ENCODE measurements at places on chromosomes 2 and 18.

DNA sequence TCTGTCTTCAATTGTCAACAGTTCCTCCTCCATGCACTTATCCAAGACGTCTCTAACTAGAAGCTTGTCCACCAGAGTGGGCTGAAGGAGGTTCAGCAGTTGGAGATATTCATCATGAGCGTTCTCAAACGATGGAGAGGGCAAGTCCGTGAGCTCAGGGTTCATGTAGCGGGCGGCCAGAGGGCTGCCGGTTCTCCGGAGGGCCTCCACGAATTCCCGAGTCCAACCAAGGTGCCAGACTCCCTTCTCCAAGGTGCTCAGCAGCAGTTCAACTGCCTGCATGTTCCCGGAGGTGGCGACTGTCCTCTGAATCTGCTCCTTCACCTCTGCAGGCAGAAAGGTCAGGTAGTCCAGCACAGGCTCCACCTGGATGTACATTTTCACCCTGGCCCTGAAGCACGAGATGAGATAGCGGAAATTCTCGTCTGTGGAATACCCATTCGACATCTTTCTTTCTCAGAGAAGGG lies 590 bp downstream of the IFIH1 start:
- DNase-seq = peak; percentile 86

DNA sequence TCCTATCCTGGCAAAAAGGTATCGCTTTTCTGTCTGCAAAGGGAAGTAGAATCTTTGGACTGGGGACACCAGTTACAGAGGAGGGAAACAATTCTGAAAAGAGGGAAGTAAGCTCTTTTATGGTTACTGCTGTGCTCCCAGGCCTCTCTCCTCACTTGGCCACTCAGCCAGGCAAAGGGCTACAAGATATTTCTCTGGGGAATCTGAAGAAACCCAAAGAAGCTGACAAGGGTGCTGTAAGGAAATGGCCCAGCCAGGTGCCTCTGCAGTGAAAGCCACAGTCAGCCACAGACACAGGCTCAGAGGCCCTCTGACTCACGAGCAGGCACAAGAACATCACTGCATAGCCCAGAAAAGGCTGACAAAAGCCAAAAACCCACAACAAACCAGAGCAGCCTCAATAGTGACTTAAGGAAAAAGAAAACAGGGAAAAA lies 5.8 kb downstream of the HDLBP start:
- DNase-seq = no peak

- DNase-seq = no peak
Observed at GRCh38 chr2:169361706-169362117, 622 bp downstream of the LRP2 start.

GRCh38 chr2:69721022-69721421 lies 20.9 kb upstream of the ANXA4 start:
- no peak for DNase-seq

DNA sequence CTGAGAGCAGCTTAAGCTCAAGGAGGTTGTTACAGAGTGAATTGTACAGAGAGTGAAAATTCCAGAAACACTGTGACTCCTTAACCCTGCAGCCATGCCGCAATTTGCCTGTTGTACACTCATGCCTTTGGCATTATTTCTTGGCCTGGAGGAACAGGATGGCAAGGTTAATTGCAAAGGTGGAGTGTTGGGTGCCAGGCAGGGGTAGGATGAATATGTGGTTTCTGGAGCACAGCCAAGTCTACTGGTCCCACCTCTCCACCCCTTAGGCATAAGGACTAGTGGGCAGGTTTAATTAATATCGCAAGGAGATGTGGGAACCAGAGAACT lies 250.2 kb downstream of the LRRTM1 start:
- no peak for DNase-seq

- no peak for DNase-seq
Observed at GRCh38 chr18:40259115-40259835, 1695.8 kb upstream of the PIK3C3 start.

GRCh38 chr18:28015671-28016070 lies 161.3 kb downstream of the CDH2 start:
- DNase-seq = no peak

DNA sequence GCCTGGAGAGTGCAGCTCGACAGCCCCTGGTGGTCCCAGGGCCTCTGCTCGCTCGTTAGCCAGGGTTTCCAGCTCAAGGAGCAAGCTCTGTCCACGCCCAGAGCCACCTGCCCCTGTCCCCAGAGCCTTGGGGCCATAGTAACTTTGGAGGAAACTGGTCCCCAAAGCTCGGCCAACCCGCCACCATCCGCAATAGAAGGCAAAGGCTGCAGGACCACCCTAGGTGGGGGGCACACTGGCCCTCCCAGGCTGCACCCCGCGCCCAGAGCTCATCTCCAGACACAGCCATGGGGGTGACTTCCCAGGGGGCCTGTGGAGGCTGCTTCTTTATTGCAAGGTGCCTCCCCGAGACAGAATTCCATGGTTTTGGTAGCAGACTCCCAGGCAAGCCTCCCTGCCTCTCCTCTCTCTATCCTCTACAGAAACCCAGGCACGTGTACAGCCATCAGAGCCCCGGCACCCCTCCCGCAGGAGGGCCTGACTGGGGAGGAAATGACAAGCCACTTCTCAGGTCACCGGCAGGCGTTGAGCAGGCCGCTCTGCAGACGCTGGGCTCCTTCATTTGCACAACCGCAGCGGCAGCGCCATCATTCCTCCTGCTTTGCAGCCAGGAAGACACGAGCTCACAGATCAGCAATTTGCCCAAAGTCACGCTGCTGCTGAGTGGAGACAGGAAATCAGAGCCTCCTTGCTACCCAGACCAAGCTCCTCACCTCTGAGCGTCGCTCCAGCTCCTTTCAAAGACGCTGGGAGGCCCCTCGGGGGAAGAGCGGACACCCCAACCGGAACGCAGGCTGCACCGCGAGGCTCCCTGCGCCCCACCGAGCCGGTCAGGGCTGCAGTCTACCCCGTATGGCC lies 80.2 kb downstream of the NDUFA10 start:
- DNase-seq = peak; percentile 84

DNA sequence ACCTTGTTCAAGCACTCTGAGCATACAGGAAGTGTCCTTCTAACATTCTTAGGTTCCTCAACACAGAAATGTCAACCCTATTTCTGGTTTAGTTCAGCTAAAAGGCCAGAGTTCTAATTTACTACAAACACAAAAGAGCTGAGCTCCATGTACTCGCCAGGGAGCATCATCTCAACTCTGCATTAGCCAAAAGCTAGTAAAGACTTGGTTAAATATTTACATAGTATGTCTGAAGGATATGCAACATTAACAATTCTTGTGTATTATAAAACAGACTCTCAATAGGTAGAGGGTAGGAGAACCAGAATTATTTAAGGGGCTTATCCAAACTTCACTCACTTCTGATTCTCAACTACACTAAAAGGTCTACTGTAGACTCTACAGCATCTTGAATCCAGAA lies 154.6 kb downstream of the THADA start:
- no peak for DNase-seq

- DNase-seq = no peak
Observed at GRCh38 chr2:230891064-230891463, 26.3 kb downstream of the ITM2C start.

- no peak for DNase-seq
Observed at GRCh38 chr18:45527891-45528290, 87.4 kb upstream of the SLC14A2 start.

GRCh38 chr2:75517547-75518230 lies 43.0 kb downstream of the EVA1A start:
- no peak for DNase-seq

DNA sequence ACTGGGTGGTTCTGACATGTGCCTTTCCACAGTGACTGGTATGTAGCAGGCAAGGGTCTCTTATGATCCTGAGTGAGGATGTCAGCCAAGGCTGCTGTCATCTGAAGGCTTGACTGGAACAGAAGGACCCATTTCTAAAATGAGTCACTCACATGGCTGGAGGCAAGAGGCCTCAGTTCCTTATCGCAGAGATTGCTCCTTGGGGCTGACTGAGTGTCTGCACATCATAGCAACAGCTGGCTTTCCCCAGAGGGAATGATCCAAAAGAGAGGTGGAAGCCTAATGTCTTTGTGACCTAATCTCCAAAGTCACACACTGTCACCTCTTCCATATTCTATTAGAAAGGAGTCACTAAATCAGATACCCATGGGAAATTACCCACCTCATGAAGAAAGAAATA lies 114.0 kb downstream of the NEDD4L start:
- no peak for DNase-seq

- DNase-seq = peak; percentile 93
Observed at GRCh38 chr2:96353032-96353561, 17.5 kb downstream of the NCAPH start.

GRCh38 chr2:12430407-12431133 lies 286.2 kb upstream of the TRIB2 start:
- no peak for DNase-seq

DNA sequence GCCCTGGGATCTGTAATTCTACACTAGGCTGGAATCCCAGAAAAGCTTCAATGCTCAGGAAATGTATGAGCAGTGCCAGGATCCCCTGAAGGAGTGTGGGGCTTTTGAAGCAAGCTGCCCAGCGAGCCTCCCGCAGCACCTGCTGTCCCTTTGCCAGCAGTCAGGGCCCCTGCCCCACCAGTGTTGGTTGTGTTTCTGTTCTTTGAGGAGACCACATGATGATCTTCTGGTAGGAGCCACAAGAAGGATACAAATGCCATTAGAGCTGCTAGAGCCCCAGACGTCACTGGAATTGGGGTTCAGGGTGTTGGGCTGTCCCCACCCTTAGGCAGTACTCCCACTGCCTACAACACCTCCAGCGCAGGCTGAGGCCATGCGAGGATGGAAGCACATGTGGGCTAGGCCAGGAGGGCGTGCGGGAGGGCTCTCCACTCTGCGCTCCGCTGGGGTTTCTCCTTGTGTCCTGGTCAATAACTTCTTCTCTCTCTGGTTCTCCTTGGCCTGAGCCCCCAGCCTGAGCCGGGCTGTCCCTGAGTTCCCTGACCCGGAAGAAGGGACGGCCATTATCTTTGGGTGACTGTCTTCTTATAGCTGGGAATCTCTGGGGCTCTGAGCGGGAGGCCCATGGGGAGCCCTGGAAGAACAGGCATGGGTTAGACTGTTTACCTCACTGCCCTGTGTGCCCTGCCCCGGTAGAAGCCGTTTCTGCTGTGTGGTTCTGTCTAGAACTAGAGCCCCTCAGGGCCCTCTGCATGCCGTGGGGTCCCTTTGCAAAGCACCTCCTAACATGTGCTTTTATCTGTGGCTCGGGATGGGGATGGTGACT lies 73.9 kb downstream of the LRRFIP1 start:
- peak; percentile 84 for DNase-seq

- no peak for DNase-seq
Observed at GRCh38 chr18:61546590-61546989, 213.4 kb downstream of the CDH20 start.

DNA sequence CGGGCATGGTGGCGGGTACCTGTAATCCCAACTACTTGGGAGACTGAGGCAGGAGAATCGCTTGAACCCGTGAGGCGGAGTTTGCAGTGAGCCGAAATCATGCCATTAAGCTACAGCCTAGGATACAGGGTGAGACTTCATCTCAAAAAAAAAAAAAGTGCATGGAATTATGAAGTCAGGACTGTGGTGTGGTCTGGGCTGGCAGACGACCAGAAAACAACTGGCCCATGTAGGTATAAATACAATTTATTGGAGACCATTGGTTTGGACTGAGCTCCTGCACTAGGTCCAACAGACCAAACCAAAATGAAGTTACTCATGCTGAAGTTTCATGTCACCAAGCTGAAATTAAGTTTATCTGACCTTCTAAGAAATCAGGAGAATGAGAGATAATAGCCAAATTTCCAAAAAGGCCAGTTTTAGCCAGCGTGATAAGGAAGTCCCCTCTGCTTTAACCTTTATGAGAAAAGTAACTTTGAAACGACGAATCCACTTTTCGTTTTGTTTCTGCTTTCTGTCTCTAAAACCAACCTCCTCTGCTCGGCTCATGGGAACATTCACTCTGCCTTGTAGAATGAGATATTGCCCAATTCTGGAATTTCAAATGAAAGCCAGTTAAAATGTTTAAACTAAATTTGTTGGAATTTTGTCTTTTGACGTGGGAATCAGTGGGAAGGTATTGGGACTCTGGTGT lies 17.7 kb upstream of the RAB10 start:
- DNase-seq = no peak

DNA sequence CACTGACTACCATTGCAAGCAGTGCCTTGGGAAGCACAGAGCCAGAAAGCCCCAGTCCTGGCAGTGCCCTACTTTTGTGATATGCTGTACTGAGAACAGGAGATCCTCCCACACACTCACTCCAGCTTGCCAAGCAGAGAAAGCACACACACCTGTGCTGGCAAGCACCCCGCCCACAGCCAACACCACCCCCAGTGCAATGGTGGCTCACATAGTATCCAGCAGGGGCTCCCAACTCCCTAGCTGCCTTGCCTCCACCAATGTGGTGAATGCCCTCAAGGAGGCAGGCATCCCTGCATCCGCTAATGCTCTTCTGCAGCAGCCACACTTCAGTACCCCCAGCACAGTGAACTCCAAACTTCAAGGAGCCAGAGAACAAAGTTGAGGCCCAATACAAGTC lies 1655.8 kb downstream of the SUCLG1 start:
- DNase-seq = no peak

GRCh38 chr18:44502221-44502620 lies 178.5 kb upstream of the SETBP1 start:
- no peak for DNase-seq

DNA sequence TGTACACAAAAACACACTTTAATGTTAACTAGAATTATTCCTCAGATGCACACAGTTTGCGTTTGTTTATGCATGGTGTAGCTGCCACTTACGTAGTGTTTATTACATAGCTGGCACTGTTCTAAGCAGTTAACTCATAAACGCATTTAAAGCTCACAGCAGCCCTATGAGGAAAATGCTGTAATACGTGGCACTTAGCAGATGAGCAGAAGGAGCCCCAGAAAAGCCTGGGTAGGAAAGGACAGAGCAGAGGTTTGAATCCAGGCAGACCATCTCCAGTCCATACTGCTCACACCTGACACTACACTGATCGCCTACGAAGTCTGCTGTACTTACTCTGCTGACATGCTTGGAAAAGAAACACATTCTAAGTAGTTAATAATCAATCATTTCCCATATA lies 66.6 kb downstream of the BCL2 start:
- DNase-seq = no peak

DNA sequence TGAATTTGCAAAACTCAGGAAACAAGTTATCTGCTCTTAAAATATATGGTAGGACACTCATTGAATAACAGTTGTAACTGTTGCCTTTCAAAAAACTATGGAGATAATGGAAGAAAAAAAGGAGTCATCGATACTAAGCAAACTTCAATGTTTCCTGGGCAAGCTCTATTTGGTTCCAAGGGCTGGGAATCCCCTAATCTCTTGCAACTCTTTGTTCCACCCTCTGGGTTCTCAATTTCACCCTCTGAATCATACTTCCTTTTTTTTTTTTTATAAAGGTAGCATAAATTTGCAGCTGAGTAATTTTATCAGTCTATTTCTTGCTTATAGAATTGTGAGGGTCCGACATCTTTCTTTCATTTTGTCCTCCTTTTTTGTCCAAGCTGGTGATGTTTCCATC lies 36.7 kb downstream of the SLC9A4 start:
- DNase-seq = no peak

- no peak for DNase-seq
Observed at GRCh38 chr18:28875059-28875458, 698.1 kb upstream of the CDH2 start.

- no peak for DNase-seq
Observed at GRCh38 chr18:4758980-4759379, 303.9 kb upstream of the DLGAP1 start.
